ENCODE measurements at places on chromosomes 11 and 22. TPM values are rescaled to one million over a fixed set of nuclear protein-coding genes. Genes with fewer than 3 reads are reported as not detected.

The SPDYC gene
- total RNA-seq, result not detected

DNA sequence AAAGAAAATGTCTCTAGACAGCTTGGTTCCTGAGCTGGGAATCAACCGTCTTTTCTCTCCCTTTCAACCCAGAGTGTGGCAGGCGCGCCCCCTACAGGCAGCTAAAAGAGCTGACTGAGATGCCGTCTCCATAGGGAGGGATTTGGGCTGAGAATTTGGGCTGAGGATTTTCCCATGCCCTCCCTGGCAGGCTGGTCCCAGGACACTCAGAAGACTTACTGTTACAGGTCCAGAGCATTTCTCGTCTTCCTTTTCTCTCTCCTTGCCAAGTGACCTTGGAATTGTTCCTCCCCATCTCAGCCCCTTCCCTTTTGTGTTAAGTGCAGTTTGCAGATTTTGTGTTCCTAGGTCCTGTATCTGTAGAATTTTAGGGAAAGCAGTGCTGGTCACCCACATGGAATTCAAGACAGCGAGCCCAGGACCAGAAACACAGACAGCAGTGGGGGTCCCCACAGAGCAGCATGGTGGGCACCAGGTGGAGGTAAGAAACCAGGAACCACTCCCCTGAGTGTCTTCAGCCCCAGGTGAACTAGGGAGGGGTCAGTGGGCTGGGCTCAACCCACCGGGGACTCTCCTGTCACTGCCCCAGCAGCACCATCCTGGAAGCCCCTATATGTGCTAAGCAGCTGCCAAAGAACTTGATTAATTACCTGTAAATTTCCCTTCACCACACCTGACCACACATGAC lies 9.9 kb upstream of the IGLL5 start:
- no peak for DNase-seq

GRCh38 chr11:68375766-68376165 lies 63.4 kb downstream of the LRP5 start:
- DNase-seq, result no peak

- DNase-seq, result no peak
Observed at GRCh38 chr22:25084405-25085107, 115.1 kb upstream of the CRYBB3 start.

DNA sequence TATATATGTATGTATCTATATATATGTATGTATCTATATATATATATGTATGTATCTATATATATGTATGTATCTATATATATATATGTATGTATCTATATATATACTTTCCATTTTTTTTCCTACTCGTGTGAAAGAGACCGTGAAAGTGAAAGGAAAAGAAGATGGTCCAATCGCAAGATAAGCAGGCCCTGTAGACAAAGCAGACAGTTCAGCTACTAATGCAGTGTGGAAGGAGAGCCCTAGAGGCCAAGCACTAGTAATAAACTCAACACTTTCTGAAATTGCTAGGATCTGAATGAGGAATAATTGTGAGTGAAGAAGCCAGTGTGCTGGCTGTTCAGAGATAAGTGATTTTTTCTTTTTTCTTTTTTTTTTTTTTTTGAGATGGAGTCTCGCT lies 47.2 kb downstream of the MCHR1 start:
- DNase-seq, result no peak

- no peak for DNase-seq
Observed at GRCh38 chr11:118052581-118053206, 24.2 kb upstream of the TMPRSS4 start.

GRCh38 chr11:75272391-75272790 lies 31.8 kb downstream of the TPBGL start:
- no peak for DNase-seq

DNA sequence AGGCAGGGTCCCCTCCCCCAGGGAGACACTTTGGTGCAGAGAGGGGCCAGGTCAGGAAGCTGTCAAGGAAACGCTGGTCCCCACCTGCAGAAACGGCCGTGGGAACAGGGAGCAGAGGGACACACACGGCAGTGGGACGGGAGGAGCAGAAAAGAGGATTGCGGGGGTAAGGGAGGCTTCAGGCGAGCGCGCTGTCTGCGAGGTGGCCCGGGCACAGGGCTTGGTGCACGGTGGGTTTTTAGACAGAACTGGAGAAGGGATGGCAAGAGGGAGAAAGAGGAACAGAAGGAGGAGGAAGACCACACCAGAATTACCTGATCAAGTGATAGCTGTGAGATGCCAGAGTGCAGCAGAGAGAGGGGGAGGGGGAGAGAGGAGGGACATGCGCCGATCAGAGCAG lies 6.0 kb upstream of the KLHL35 start:
- DNase-seq, result no peak

DNA sequence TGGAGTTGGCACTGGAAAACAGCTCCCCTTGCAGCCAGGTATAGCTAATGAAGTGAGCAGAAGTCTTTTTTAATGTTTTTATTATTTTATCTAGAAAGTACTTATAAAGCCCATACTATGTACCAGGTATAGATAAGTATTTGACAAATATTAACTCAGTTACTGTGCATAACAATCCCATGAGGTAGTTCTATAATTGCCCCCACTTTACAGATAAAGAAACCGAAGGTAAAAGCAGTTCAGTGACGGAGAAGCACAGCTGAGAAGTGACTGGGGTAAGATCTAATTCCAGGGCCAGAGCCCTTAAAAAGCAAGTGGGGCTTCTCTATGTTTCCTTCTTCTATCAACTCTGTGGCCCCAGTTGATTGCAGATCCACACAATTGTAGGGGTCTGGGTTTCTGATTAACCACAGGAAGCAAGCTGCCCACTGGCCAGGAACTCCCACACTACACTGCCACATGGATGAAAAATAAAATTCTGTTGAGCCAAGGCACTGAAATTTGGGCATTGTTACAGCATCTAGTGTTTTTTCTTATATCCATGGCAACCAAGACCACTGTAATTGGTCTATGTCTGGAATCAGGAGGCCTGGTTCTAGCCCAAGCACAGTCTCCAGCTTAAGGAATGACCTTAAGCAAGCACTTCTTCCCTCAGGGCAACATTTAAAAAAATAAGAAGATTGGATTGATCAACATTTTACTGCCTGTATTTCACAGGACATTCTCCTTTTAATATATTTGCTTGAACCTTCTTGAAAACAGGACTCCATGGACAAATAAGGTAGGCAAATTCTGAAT lies 55.3 kb upstream of the TEAD1 start:
- DNase-seq, result no peak

GRCh38 chr11:19602891-19603290 lies 109.7 kb upstream of the NAV2 start:
- DNase-seq, result no peak

DNA sequence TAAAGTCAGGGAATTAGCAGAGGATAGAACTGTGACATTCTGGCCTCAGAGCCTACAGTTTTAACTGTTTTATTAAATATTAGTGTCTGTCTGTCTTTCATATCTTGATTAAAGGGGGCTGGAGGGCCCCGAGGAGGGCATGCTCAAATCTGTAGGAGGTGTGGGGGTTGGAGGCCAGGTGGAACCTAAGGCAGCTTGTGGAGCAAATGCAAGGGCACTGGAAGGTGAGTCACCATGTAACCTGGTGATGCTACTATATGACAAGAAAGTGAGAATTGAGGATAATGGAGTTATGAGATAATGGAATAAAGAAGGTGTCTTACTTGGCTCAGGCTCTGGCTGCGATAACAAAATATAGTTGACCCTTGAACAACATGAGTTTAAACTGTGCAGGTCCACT lies 27.3 kb upstream of the TMEM86A start:
- no peak for DNase-seq

Measured in uterus (tissue), 4 donors.